ENCODE measurements at places on chromosomes 7 and 10. TPM values are rescaled to one million over a fixed set of nuclear protein-coding genes. Genes with fewer than 3 reads are reported as not detected.

OLAH gene
- 0.77 TPM for total RNA-seq

VENTX gene
- total RNA-seq = not detected

UCN3 gene
- not detected for total RNA-seq

NME8 gene
- not detected for total RNA-seq

ATAD1 gene
- total RNA-seq = 43.6 TPM

CALCR gene
- not detected for total RNA-seq

MSS51 gene
- total RNA-seq = 0.48 TPM

HKDC1 gene
- 11.8 TPM for total RNA-seq

CLEC2L gene
- 0.09 TPM for total RNA-seq

VWC2 gene
- not detected for total RNA-seq

ASB10 gene
- not detected for total RNA-seq

CRHR2 gene
- total RNA-seq = 0.06 TPM

ZNF117 gene
- total RNA-seq = 0.32 TPM

PHKG1 gene
- 0.48 TPM for total RNA-seq

MAT1A gene
- 0.10 TPM for total RNA-seq

FAM25C gene
- total RNA-seq = 0.98 TPM

PTF1A gene
- total RNA-seq = not detected

CCL24 gene
- total RNA-seq = not detected

CTAGE4 gene
- total RNA-seq = not detected

RTKN2 gene
- total RNA-seq = 0.89 TPM

INSYN2A gene
- 1.5 TPM for total RNA-seq

GET4 gene
- total RNA-seq = 59.8 TPM

TNS3 gene
- 86.6 TPM for total RNA-seq

RSU1 gene
- total RNA-seq = 84.9 TPM

ARL3 gene
- 15.4 TPM for total RNA-seq

NUDT1 gene
- 100 TPM for total RNA-seq

NPY gene
- total RNA-seq = not detected

GSTO2 gene
- 2.4 TPM for total RNA-seq

CSGALNACT2 gene
- 11.1 TPM for total RNA-seq

SCART1 gene
- total RNA-seq = 0.22 TPM

TBX20 gene
- total RNA-seq = 1.9 TPM

KEL gene
- total RNA-seq = not detected

POLL gene
- total RNA-seq = 13.9 TPM

CCDC172 gene
- total RNA-seq = not detected

ADIRF gene
- not detected for total RNA-seq

ANKRD30A gene
- total RNA-seq = 0.86 TPM

SPDYE6 gene
- not detected for total RNA-seq

GPRIN2 gene
- 27.8 TPM for total RNA-seq

PIP gene
- total RNA-seq = 0.64 TPM

EN2 gene
- total RNA-seq = 0.85 TPM

LEP gene
- not detected for total RNA-seq

MUC12 gene
- 19.6 TPM for total RNA-seq

SKIDA1 gene
- total RNA-seq = 0.74 TPM

MMD2 gene
- not detected for total RNA-seq

INSIG1 gene
- 14.8 TPM for total RNA-seq

CPA4 gene
- 8.4 TPM for total RNA-seq

UBTD1 gene
- total RNA-seq = 20.3 TPM

SRGN gene
- total RNA-seq = 91.0 TPM

AGR2 gene
- total RNA-seq = 110 TPM

SPDYE8 gene
- total RNA-seq = not detected

SAP25 gene
- total RNA-seq = not detected

TMEM196 gene
- not detected for total RNA-seq

SPOCK2 gene
- 0.51 TPM for total RNA-seq

ATG9B gene
- 0.70 TPM for total RNA-seq

SDK1 gene
- 0.37 TPM for total RNA-seq

INMT gene
- total RNA-seq = not detected
